Activated CD8-positive, alpha-beta memory T cell treated with anti-CD3 and anti-CD28 coated beads for 4 hours (primary cell): ENCODE measurements at places on chromosomes 5 and 9.

GRCh38 chr5:180541710-180542109 lies 47.5 kb downstream of the CNOT6 start:
- DNase-seq, result no peak

DNA sequence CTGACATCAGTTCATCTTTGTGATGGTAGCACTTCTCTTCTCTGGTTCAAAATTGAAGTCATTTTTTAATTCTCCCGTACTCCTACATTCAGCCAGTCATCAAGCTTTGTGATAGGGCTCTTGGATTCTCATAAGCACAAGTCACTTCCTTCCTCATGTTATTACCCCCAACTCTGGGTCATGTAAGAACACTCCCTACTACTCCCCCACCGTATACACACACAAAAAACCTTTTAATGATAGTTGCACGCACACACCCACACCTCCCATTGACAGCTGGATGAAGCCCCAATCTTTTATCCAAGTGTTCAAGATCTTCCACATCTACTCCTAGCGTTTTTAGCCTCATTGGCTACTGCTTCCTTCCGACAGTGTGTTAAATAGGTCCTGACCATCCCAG lies 16.8 kb downstream of the KDM3B start:
- no peak for DNase-seq

DNA sequence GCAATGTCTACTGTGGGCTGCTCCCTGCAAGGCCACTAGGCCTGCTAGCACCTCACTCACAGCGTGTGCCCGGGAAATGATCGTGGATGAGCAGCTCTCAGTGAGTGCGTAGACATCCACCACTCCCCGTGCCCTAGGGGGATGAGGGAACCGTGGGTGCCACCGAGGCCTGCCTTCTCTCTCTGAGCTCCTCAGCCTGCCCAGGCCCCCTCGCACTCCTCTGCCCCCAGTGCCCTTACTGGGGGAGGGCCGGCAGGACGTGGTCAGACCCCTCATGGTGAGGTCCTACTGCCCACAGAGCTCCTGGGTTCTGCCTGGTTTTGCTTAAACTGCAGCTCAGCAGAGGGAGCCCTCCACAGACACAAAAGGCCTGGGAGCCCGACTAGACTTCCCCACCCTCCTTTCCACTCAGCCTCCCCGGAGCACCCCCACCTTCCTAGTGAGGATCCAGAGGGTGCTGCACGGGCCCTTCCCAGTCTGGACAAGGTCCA lies 220.0 kb downstream of the CACNA1B start:
- no peak for DNase-seq

GRCh38 chr5:107337281-107337680 lies 333.5 kb downstream of the EFNA5 start:
- DNase-seq, result no peak

DNA sequence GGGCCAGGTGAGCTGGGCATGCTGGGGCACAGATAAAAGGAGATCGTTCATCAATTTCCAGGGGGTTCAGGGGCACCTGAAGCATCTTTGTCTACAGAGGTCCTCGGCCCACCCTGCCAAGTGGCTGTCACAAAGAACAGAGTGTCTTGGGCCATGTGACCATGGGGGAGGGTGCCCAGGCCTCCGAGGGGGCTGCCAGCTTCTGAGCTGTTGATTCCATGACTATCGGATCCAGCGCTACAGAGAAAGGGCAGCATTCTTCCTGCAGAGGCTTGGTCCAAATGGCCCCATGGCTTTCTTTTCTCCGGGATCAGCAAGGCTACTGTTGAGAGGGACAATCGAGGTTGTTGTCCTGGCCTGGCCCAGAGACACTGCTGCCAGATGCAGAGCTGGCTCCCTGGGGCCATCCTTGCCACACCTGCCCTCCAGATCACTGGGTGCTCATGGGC lies 289.2 kb downstream of the ZSWIM6 start:
- DNase-seq, result no peak

- DNase-seq, result no peak
Observed at GRCh38 chr5:142866563-142867275, 96.5 kb downstream of the ARHGAP26 start.
